Activated CD4-positive, alpha-beta T cell treated with anti-CD3 and anti-CD28 coated beads, Interleukin-2, amount 50 U/mL, for 48 hours (primary cell): ENCODE measurements at places on chromosomes 12 and 14.

GRCh38 chr14:91946622-91947474 is 646 bp downstream of the FBLN5 start:
- no peak for DNase-seq

DNA sequence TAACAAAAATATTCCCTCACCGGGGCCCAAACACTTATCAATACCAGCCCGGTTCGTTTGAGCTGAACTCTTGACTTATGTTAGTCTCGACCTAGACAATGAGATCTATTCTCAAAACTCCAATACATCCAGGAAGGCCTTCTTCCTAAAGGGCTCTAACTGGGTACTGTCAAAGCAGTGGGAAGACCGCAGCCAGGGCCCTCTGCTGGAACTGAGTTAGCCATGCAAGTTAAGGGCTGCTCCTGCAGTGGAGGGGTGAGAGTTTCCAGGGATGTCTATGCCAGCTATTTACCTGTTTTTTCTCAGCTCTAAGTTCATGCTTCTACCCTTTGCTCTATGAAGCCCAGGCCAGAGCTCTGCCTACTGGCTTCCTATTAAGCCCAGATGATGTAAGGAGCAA is 348.8 kb downstream of the GXYLT1 start:
- DNase-seq = no peak

- peak; percentile 86 for DNase-seq
Observed at GRCh38 chr12:106136263-106136662, 2.5 kb downstream of the NUAK1 start.

- no peak for DNase-seq
Observed at GRCh38 chr12:132907216-132907615, 19.8 kb upstream of the CHFR start.

DNA sequence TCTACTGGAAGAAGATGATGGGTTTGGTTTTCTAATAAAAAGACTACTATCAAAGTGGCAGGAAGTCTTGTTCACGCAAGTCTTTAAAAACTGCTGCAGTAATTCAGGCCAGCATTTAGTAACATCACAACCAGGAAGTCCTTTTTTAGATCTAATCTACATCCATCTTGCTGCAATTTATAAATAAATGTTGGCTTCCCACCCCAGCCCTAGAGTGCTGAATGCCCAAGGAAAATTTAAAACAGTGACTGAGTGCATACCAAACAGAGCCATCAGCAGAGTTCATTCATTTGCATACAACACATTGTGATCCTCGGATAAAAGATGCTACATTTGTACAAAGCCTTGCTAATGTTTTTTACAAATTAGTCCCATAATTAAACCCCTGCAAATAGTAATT is 72.1 kb downstream of the PHLDA1 start:
- DNase-seq = no peak

DNA sequence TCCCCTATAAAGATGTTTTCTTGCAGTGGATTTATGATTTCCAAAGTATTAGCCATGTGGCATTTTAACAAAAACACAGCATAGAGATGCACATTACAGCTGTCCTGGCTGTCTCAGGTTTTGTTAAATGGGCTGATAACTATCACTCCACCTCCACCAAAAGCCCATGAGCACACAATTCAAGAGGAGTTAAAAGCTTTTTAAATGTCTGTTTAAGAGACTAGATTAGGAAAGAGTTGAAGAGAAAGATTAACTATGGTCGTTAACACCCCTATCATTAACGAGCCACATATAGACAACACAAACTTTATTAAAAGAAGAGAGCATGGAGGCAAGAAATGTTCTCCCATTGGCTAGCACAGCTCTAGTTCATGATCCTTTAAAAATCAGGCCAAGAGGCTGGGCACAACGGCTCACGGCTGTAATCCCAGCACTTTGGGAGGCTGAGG is 14.5 kb downstream of the CBX5 start:
- DNase-seq = no peak

GRCh38 chr14:75565056-75565455 is 13.4 kb upstream of the FLVCR2 start:
- no peak for DNase-seq
